ENCODE measurements at places on chromosomes 3 and 15. TPM values are rescaled to one million over a fixed set of nuclear protein-coding genes. Genes with fewer than 3 reads are reported as not detected.

DNA sequence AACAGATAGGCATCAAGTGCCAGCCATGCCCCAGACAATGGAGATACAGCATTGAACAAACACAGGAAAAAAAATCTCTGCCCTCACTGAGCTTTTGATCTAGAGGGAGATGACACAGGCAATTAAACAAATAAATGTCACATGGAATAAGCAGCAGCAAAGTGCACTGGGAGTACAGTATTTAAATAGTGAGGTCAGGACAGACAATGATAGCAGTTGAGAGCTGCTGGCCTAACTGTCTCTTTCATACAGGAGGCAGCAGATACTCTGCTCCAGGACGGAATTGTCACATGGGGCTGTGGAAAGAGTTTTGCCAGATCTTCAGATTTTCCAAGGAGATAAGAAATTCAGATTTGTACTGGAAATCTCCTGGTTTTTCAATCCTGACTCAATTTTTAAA is 241.3 kb downstream of the THRB start:
- DNase-seq, result no peak

DNA sequence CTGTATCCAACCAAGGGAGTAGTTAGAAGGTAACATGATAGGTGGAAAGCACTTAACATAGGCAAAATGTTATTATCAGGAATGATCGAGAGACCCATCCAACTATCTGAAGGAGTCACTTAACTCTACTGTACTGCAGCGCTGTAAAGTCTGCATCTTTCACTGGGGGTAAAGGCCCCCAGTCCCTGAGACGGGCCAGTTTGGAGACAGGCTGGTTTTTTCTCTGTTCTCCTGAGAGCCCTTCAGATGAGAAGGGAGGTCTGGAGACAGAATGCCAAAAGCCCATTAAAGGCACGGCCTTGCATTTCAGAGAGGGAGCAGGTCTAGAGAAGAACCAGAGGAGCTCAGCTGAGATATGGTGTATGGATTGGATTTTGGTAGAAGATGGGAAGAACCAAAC is 71.3 kb upstream of the CGNL1 start:
- no peak for DNase-seq

- no peak for DNase-seq
Observed at GRCh38 chr3:148763156-148763680, 64.4 kb upstream of the CPB1 start.

DNA sequence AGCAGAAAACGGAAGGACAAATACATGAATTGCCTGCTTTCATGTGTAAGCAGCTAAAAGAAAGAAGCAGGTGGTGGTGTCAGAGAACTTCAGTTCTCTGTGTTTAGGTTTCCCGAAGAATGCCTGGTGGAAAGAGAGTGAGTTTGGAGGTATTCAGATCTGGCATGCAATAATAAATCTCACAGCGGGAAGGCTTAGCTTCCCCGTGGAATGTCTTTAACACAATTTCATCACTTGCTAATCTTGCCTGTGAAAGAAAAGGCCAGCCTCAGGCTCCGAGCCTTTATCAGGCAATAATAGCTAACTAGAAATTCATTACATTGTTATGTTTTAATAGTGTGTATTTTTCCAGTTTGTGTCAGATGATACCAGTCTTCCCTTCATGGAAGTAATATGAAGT is 220.3 kb downstream of the PDZRN3 start:
- no peak for DNase-seq

GRCh38 chr15:75234191-75234810 is 23.8 kb upstream of the GOLGA6C start:
- no peak for DNase-seq

DNA sequence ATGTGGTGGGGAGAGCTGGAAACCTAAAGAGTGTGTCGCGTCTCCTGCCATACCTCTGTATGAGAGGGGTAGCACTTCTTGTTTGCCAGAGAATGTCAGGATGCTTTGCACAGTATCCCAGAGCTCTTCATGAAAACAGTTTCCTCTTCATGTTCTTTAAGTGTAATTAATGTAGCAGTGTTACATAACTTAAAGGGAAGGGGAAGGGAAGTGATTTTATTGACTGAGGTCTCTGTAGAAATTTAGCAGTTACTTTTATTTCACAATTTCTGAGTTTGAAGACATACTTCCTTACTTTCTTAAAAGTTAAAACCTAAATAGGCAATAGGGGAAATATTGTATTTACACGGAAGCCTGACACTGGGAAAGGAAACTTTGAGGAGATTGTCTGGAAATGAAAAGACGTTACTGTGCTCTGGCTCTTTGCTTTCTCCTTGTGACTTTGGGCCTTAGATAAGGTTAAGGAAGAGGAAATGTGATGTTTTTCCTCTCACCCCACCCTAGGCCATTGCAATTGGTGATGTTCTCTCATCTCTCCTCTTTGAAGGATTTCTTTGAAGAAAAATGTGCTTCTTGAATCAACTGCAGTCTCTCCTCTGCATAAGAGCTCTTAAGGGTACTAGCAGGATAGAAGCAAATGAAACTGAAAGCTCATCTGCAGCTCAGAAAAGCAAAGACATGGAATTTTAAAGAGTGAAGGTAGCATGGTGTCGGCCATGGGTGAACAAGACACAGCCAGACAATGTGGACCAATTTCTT is 6.0 kb downstream of the NXPE3 start:
- peak; percentile 70 for DNase-seq

DNA sequence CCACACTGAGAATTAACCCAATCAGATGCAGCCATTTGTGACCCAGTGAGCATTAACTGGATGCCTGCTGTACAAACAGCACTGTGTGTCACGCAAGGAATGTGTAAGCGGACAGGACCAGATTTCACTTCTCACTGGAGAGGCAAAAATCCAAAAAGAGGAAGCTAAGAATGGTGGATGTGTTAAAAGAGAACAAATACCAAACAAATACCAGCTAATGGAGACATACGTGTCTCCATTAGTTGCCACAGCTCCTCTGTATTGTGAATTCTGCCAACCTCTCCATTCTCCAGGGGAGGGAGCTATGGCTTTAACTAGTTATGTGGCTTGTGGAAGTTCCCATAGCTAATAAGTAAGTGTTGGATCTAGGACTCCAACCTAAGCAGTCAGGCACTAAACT is 2.6 kb downstream of the LTF start:
- DNase-seq, result no peak

GRCh38 chr15:58357529-58358476 is 74.0 kb upstream of the LIPC start:
- DNase-seq, result no peak

GRCh38 chr3:44957986-44958385 is 18.0 kb downstream of the ZDHHC3 start:
- no peak for DNase-seq

DNA sequence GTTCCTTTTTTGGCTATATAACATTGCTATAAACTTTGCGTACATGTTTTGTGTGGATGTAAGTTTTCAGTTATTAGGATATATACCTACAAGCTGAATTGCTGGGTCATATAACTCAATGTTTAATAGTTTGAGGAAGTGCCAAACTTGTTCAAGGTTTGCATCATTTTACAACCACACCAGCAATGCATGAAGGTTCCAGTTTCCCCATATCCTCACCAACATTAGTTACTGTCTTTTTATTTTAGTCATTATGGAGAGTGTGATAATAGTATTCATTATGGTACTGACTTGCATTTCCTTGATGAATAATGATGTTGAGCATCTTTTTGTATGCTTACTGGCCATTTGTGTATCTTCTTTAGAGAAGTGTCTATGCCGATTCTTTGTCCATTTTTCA is 112.3 kb downstream of the NR1I2 start:
- DNase-seq, result no peak

GRCh38 chr15:99745370-99746086 is 12.3 kb upstream of the LYSMD4 start:
- no peak for DNase-seq

GRCh38 chr3:127908202-127908601 is 6.8 kb upstream of the KBTBD12 start:
- DNase-seq, result no peak

GRCh38 chr15:59160880-59161593 is 45.6 kb upstream of the LDHAL6B start:
- DNase-seq, result no peak

DNA sequence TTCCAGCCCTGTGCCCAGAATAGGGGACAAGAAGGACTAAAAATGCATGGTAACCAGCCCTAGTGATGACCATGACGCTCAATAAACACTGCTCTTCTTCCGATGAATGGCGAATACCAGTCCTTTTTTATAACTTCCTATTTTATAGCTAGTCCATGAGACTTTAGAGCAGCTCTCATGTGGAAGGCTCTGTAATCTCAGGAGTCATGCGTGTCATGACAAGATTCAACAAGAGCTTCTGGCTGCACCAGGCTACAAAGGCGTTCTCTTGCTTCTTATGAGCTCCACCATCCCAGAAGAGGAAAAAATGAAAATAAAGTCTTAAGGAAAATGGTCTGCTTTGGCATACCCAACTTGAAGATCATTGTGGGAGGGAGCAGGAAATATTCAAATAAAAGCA is 141.0 kb downstream of the TMCO5A start:
- DNase-seq, result no peak

DNA sequence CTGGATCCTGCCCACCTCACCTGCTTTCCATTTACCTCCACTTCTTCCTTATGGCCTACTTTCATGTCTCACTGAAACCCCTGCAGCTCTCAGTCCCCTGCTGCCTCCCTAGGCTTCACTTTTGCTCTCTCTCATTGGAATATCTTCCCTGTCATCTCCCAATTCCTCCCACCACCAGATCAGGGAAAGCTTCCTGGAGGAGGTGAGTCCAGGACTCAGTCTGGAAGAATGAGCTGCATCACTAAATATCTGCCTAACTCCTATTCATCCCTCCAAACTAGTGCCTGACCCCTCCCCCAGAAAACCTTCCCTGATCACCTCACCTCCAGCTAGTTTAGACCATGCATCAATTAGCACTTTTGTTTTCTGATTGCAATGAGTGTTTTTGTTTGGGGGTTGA is 37.1 kb downstream of the MRPL46 start:
- DNase-seq, result no peak

- DNase-seq, result no peak
Observed at GRCh38 chr15:69444686-69445085, 7.9 kb upstream of the RPLP1 start.

- no peak for DNase-seq
Observed at GRCh38 chr3:35849963-35850362, 210.6 kb downstream of the ARPP21 start.

DNA sequence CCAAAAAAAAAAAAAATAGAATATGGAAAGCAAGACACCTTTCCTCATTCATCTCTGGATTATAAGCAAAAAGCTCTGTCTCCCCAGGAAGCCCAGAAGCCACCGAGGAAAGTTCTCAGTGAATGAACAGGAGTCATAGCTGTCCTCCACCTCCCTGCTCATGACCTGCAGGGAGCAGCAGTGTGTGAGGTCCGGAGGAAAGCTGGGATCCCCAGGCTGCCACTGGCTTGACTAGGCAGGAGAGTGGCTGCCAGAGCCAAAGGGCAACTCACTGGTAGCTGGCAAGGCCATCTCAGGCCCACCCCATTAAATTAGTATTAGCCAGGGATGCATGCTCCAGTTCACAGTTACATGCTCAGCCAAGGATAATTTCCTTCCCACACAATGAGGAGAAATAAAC is 191.6 kb upstream of the STT3B start:
- DNase-seq, result no peak

- DNase-seq, result no peak
Observed at GRCh38 chr15:57308170-57308545, 68.1 kb upstream of the CGNL1 start.

- no peak for DNase-seq
Observed at GRCh38 chr3:54917862-54918261, 10.0 kb downstream of the LRTM1 start.

- DNase-seq, result no peak
Observed at GRCh38 chr15:61196156-61196555, 32.9 kb downstream of the RORA start.

DNA sequence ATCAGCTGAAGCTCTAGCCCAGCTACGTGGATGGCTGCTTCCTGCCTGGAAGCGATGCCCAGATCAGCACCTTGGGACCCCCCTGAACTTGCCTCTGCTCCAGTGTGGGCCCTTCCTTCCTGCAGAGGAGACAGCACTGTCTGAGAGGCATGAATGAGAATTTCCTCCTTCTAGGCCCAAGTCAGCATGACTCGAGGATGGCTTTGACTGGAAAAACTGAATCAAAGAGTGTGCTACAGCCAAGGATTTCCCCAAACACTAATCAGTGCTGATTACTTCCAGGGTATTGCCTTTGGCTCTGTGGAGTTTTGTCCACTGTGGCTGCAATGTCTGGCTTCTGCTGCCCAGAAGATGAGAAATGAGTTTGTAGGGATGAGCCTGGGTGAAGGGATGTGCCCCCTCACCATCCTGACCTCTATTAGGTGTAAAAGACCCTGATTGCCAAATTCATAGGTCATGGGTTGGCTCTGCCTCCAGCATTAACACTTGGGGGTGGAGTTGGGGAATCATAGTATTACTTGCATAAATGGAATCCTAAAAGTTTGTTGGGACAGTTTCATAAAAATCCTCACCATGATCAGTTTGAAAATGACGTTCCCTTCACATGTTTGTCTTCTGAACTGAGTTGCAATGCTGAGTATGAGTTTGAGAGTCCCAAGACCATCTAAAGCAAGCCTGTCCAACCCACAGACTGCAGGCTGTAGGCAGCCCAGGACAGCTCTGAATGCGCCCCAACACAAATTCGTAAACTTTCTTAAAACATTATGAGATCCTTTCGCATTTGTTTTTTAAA is 36.7 kb downstream of the FLNB start:
- DNase-seq, result no peak

GRCh38 chr3:60001369-60001768 is 951.5 kb upstream of the CFAP20DC start:
- DNase-seq, result no peak

GRCh38 chr3:33117461-33117860 is 3.6 kb downstream of the CRTAP start:
- no peak for DNase-seq

DNA sequence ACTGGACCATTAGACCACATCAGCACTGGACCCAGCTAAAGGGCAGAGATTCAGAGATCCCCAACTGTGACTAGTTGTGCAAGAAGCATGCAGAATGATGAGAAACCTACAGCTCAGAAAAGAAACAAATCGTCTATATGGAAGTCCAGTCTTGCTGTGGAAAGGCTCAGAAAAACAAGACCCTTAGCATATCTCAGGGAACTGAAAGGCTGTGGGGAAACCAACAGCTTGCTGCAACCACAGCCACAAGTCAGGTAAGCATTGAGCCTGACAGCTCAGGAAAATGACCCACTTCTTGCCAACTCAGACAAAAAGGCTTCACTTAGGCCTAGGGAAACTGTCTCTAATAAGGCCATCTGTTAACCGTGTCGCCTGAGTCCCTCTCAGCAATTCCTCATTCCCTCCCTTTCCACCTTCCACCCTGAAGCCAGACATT is 145.6 kb downstream of the LSAMP start:
- no peak for DNase-seq

The CASR gene
- total RNA-seq, result not detected

The KLHL40 gene
- not detected for total RNA-seq

The EBLN2 gene
- total RNA-seq, result 4.7 TPM

The PLCH1 gene
- not detected for total RNA-seq

The ZIC4 gene
- total RNA-seq, result not detected

The SLC24A5 gene
- total RNA-seq, result not detected

The PKM gene
- 2,146 TPM for total RNA-seq

The SLC12A1 gene
- total RNA-seq, result not detected

The NCK1 gene
- 30.9 TPM for total RNA-seq

The RBP2 gene
- not detected for total RNA-seq

The THPO gene
- not detected for total RNA-seq

The HTD2 gene
- total RNA-seq, result 12.4 TPM

The ZNF80 gene
- total RNA-seq, result 2.3 TPM

Measured in CD8-positive, alpha-beta memory T cell (primary cell).